Caki2 (cell line): ENCODE measurements at places on chromosomes 11 and 22.
A peak's percentile ranks its signal among the peaks of the same experiment; 100 is the strongest.

DNA sequence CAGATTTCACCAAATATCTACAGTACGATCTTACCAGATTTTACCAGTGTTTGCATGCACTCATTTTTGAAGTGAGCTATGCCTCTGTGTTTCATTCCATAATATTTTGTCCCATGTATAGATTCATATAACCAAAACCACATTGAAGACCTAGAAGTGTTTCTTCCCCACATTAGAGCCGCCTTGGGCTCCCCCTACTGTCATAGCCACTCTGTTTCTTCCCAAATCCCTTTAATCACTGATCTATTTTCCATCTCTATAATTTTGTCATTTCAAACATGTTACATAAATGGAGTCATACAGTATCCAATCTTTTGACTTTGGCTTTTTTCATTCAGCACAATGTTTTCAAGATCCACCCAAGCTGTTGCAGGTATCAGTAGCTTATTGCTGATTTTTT lies 12.7 kb downstream of the MRGPRX3 start:
- DNase-seq: no peak

DNA sequence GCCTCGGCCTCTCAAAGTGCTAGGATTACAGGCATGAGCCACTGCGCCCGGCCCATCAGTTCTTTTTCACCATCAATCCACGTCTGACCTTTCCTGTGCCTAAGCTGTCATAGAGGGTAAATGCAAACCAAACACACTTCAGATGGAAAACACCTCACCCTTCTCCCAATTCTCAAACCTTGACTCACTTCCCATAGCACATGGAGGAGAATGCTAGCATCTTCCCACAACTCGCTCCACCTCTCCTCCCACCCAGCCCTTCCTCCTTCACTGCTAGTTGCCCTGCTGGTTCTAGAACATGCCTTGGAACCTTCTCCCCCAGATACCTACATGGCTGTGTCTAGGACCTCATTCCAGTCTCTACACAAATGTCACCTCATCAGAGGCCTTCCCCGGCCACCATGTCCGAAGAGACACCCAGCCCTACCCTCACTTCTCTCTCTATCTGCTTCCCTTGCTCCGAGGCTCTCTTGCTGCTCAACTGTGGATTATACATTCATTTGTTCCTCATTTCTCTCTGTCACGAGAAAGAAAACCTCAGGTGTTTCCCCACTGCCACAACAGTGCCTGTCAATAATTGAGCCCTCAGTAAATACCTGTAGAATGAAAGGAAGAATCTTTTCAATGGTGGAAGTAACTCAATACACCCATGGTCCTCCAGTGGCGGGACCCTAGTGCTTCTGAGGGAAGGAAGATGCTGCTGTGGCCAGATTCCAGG lies 21.3 kb upstream of the NCF4 start:
- DNase-seq: no peak

DNA sequence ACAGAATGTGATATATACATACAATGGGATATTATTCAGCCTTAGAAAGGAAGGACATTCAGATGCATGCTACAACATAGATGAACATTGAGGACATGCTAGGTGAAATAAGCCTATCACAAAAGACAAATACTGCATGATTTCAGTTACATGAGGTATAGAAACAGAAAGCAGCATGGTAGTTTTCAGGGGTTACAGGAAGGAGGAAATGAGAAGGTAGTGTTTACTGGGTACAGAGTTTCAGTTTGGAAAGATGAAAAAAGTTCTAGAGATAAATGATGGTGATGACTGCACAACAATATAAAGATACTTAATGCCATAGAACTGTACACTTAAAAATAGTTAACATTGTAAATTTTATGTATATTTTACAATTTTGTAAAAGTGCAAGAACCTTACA lies 266.7 kb upstream of the C11orf87 start:
- no peak for DNase-seq

DNA sequence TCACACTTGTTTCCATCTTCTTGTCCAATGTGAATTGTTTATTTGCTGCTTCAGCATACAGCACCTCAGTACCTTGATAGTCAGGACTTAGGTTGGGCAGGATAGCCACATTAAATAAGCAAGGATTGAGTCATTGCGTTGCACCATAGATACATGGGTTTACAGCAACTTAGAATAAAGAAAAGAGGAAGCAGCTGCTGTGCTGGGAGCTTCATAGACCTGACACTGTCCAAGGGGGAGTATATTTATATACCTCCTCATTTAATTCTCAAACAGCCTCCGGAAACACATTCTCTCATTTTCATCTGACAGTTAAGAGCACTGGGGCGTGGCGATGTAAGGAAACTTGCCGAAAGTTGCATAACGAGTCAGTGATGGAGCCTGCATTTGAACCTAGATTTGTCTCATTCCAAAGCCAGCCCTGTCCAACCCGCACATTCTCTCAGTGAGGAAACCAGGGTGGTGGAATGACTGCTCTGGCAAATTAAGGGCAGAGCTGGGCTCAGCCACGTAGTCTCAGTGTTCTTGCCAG lies 42.2 kb downstream of the UBASH3B start:
- DNase-seq: peak; percentile 47

- peak; percentile 83 for DNase-seq
These were observed at the start of the genes CPSF7 and SDHAF2 for GRCh38 chr11:61429691-61430582. Gene CPSF7 (minus strand): TSS chr11:61429975. CDS start chr11:61429235, 740 bp downstream. Gene SDHAF2 (plus strand): TSS chr11:61430124. CDS start chr11:61430147, 23 bp downstream.

- no peak for DNase-seq
These were observed 27.7 kb upstream of the PARVB start for GRCh38 chr22:43996170-43996980.

GRCh38 chr11:42631220-42631843 lies 680.5 kb upstream of the API5 start:
- DNase-seq: peak; percentile 30

- DNase-seq: no peak
These were observed 21.0 kb upstream of the HTATIP2 start for GRCh38 chr11:20342347-20343141.

GRCh38 chr11:71242391-71242790 lies 10.0 kb downstream of the SHANK2 start:
- no peak for DNase-seq

DNA sequence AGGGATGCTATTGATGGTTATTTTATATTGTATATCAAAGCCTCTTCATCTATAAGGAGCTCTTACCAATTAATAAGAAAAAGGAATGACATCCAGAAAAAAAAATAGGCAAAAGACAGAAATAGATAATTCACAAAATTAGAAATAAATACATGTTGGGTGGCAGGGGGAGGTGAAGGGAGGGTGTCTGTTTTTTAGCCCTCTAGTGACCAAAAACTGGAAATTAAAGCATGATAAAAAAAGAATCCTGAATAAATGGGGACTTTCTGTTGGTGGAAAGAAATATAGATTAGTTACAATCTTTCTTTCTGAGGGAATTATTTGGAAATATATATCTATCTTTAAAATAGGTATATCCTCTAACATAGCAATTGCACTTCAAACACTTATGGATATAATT lies 42.0 kb upstream of the TTC36 start:
- DNase-seq: no peak

DNA sequence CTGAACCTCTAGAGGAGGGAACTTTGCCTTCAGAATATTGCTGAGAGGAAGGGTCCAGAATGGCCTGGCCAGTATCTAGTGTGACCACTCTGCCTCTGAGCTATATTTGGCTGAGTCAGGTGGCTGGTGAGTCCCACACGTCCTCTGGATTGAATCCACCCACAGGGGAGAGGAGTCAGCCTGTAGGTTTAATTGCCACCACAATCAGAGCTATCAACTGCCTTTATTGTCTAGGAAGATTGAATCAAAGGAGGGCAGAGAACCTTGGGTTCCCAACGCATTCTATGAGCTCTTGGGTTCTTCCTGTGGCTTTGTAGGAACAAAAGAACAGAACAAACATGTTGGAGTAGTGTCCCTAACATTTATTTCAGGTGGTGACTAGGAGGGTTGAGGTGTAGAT lies 67.7 kb downstream of the ST3GAL4 start:
- DNase-seq: no peak

DNA sequence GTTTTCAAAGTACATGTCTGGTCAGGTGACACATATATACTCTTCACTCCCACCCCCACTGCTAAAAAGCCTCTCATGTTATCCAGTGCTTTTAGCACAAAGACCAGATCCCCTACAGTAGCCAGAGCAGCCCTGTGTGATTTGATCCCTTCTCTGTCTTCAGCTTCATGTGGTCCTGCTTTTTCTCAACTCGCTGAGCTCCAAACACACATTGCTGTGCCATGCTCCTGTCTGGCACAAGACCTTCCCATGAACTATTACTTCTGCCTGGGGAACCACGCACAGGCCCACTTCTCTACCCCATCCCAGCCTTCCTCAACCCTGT lies 127.1 kb downstream of the RASSF10 start:
- DNase-seq: no peak

DNA sequence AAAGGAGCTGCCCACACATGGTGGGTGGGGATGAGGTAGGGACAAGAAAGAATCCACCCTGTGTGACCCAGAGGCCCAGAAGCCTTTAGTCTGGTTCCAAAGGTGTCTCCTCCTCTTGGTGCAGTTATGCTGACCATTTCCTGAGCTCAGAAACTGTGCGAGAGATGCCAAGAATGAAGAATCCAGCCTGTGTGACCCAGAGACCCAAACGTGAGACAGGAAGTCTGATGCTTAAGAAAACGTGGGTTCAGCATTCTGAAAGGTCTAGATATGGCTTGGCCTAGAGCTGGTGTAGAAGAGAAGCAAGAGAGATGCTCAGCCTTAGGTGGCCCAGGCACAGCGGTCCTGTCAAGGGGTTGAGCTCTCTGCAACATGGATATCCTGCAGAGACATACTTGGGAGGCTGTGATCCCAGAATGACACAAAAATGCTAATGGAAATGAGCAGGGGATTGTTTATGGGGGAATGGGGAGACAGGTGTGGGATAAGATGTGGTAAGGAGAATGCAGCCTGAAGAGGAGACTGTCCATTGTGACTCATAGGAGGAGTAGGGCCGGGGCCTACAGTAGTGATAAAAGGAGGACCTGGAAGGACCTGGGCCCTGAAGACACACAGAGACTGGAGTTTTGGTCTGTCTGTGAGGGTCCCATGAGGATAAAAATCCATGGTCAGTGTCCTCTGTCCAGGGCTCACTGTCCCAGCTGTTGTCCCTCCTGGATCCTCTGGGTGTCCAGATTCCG lies 79.0 kb downstream of the ZNF280B start:
- no peak for DNase-seq

DNA sequence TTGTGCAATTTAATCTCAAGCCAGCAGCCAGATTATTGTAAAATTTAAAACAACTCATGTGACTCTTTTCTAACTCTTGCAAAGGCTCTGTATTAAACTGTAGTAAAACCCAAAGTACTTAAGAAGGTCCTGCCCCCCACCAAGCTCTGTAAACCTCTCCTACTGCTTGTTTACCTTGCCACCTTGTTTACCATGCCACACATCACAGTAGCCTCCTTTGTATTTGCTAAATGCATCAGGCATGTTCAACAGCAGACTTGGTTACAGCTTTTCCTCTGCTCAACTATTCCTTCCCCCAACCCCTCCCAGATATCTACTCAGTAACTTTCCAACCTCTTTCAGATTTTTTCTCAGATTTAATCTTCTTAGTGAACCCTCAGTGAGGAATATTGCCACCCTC lies 861.6 kb downstream of the METTL15 start:
- no peak for DNase-seq

DNA sequence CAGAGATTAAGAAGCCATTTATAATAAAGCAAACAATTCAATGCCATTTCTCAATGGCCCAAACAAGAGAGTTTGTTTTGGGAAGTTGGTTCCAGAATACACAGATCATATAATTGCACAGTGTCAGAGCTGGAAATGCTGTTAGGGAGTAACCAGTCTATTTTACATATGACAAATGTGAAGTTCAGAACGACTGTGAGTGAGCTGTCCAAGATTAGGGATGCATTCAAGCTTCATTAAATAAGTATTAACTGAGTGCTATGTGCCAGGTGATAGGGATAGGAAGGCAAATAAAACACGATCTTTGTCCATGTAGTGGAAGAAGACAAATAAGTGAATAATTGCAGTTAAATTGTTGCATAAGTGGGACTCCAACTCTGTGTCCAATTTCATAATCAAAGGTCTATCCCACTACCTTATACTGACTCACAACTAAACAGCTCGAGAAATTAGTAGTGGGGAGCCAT lies 33.1 kb upstream of the PICALM start:
- DNase-seq: peak; percentile 38

DNA sequence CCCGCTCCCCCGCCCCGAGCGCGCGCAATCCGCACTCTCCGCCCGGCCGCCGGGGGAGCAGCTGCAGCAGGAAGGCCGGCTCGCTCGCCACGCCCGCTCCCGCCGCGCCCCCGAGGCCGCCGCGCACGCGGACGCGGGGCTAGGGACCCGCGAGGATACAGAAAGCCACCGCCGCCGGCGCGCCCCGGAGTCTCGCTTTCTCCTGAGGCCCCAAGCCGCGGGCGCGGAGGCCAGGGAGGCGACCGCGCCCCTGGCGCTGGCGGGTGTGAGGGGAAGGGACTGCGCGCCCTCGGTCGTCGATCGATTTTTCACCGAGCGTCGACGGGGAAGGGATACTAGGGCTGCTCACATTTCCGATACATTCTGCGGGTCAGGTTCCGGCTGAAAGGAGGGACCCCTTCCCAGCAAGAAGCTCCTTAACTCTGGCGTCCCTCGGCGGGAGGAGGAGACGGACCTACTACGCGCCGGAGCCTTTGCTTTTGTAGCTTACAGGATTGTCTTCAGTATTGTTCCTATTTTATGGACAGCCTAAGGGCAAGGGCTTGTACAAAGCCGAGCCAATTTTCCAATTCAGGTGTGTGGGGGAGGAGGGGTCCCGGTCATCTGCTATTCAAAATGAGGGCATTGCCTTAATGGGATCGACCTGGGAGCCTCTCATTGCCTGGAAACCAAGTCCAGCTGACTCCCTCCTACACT lies 416 bp upstream of the GAB2 start:
- DNase-seq: peak; percentile 61

- no peak for DNase-seq
These were observed 2.8 kb upstream of the NARS2 start for GRCh38 chr11:78577495-78577894.

DNA sequence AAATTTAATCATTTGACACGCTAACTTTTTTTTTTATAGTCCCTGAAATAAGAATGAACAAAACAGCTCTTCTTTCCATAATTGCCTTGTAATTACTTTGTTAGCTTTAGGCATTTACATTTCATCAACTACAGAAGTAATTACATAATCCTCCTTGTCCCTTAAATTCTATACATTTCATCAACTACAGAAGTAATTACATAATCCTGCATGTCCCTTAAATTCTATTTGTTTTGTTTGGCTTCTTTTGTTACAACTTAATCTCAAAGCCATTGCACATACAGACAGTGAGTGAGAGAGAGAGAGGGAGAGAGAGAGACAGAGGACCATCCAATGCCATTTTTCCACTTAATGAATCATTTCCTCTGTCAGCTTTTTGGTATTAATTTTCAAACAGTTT lies 873.2 kb downstream of the METTL15 start:
- DNase-seq: no peak

- DNase-seq: no peak
These were observed 8.2 kb downstream of the ATG2A start for GRCh38 chr11:64908766-64909165.

DNA sequence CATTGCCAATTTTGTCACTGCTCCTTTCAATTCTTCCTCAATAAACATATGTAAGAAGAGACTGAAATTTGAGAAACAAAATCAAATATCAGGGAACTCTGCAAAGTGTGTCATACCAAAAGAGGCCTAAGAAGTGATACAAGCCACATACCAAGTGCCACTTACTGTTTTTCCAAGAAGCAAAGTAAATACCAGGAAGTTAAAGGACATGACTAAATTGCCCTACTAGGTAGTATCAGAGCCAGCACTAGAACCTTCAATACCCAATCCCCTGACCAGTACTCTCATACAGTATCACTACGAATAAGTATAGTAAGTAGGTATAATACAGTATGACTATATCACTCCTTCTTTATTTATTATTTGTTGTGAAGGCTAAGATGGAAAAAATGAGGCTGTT lies 13.6 kb downstream of the MAML2 start:
- DNase-seq: no peak
